ENCODE measurements at places on chromosomes 7 and 10.

GRCh38 chr10:52409928-52410327, 95.8 kb downstream of the DKK1 start:
- no peak for DNase-seq

- DNase-seq = no peak
Measured at GRCh38 chr10:123868038-123869019, 23.3 kb downstream of the CPXM2 start.

GRCh38 chr10:43251419-43252165, 15.3 kb downstream of the RASGEF1A start:
- no peak for DNase-seq

DNA sequence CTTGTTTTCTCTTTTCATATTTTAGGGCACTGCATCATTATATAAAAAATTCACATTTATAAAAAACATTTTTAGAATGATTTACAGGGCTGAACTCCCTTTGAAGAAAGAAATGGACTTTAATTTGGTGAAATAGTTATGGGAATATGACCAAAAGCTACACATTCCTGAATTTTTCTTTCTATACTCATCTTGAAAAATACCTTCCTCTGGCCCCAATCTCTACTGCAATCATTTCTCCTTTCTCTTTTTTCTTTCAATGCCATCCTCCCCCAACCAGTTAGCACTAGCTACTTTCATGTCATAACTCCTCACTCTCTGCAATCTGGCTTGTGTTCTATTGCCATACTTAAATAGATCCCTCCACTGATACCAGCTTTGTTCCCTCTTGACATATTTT, 6.2 kb downstream of the WNT8B start:
- no peak for DNase-seq

GRCh38 chr10:68506411-68506810, 20.9 kb downstream of the SLC25A16 start:
- no peak for DNase-seq

- DNase-seq = no peak
Measured at GRCh38 chr10:116430288-116430687, 2.6 kb downstream of the PNLIPRP3 start.

DNA sequence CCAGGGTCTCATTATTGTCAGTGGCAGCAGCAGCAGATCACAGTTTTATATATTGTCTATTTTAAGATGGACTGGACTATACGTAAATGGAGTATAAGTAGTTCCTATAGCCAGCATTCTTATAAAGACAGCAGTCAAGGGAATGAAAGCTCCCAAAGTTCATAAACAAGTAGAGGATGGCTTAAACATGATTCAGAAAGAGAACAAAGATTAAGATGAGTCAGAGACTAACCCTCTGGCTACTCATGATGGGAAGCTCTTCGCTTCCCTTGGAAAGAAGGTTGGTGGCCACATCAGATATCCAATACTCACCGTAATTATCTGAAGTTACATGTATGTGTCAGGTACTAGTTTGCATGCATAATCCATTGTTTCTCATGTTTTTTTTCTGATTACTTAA, 277.0 kb downstream of the INHBA start:
- DNase-seq = no peak

GRCh38 chr10:103574097-103575061, 80.9 kb downstream of the NEURL1 start:
- DNase-seq = no peak

- DNase-seq = no peak
Measured at GRCh38 chr10:89805599-89806013, 104.2 kb downstream of the KIF20B start.

DNA sequence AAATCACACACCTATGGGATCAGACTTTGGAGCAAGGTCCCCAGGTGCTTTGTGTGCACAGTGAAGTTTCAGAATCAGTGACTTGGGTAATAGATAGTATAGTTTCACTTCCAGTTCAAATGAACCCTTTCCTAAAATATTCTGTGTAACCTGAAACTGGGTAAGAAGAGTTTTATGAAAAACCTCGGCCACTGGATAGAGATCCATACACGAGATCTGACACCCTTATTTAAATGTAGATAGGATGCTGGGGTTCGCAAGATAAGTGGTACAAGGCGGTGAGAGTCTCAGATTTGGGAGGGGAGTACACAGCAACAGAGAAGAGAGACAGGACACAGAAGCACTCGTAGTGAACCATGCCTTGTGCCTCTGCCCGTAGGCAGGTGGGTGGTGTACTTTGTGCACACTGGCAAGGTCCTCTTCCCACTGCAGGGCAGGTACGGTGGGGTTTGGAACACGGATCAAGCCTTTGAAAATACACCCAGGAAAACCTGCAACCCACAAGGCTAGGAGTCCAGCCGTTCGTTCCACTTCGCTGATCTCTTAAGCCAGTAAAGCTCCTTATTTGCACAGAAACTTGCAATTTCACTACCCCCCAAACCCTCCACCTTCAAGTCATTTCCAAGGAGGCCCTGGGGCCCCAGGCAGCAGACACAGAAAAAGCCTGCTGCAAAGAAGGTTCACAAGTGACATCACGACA, 162.8 kb downstream of the USP6NL start:
- DNase-seq = no peak

DNA sequence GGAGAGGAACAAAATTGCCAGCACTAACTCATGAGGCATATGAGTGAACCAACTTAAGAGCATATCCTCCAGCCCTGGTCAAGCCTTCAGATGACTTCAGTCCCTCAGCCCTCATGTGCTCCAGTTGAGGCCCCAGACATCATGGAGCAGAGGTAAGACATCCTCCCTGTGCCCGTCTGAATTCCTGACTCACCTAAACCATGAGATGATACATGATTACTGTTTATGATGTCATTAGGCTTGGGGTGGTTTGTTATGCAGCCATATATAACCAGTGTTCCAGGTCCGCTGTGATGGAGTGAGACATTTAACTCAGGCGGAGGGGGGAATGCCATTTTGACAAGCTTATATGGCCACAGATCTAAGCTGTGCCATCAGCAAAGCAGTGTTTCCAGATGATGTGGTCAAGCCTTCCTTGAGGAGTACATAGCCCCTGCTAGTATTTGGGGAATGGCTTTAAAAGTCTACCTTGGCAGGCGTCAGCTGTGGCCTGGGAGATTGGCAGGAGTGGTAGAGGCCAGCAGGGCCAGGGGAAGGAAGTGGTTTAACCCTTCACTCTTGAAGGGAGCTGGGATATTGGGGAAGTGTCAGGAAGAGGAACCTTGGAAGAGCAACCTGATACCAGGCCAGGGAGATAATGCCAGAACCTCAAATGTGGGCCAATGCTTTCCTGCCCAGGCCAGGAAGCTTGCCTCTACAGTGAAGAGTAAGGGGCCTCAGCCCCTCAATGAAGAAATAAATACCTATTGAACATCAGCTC, 343.0 kb upstream of the PODXL start:
- DNase-seq = no peak

DNA sequence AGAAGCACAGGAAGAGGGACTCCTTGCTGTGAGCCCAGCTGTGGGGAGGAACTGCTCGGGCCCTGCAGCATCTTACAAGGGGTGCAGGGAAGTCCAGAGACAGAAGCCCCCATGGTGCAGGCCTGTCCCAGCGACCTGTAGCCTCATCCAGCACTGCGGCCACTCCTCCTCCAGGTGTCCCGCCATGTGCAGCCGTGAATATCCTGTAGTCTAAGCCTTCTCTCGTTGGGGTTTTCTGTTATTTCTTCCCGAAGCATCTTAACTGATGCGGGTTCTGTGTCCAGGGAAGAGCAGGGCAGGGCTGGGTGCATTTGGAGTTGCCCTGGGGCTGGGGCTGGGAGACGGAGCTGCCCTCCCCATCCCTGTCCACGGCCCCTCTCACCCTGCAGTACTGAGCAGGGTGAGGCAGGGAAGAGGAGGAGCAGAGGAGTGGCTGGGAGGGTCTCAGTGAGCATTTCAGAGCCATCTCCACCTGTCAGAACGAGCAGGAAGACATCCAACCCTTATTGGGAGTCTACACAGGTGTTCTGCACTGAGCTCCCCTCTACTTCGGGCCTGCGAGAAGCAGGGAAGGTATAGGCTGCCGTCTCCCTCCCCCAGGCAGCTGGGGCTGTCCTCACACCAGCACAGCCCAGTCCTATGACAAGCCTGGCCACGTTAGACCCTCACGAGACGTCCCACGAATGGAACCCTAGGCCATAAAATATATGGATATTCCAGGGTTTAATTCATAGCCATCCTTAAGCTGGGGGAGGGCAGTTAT, 494.5 kb downstream of the DNAJB6 start:
- no peak for DNase-seq

DNA sequence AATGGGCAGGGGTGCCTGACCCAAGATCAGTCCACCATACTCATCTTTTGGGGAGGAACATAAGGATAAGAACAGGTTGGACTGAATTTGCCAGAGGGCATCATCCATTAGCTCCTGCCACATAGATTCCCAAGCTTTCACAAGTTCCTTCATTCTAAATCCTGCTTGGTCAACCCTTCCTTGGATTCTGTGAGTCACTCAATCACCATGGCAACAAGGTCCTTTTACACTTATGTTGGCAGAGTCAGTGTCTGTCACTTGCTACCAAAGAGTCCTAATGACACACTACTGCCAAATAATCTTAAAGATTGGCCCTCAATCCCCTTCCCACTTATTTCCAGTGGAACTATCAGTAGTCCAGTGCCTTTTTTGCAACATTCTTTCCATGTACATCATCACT, 5.0 kb upstream of the LGI1 start:
- no peak for DNase-seq

- no peak for DNase-seq
Measured at GRCh38 chr7:17557251-17557671, 258.8 kb downstream of the AHR start.

DNA sequence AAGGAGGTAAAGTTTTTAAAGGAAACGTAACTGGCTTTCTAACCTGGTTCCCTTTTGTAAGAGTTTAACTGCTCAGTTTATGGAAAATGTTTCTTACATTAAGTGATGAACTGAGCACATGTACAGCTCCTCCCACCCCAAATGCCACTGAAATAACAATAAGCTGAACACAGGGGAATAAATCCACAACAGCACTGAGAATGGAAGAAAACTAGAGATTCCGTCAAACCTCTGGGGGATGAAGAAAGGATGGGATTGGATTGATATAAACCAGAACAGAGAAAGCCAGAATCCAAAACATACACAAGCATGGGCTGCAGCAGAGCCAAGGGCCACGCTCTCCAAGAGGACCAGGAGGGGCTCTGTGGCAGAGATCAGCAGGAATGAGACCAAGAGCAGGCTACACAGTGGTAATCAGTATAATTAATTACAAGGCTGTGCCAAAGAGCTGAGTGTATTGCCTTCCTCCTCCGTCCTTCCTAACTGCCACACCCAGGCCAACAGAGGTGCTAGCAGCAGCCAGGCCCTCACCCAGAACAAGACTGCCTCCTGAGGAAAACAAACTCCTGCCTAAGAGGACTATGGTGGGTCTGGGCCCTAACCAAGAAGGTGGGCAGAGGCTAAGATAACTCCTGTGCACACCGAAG, 73.9 kb downstream of the KIAA1549 start:
- DNase-seq = no peak

DNA sequence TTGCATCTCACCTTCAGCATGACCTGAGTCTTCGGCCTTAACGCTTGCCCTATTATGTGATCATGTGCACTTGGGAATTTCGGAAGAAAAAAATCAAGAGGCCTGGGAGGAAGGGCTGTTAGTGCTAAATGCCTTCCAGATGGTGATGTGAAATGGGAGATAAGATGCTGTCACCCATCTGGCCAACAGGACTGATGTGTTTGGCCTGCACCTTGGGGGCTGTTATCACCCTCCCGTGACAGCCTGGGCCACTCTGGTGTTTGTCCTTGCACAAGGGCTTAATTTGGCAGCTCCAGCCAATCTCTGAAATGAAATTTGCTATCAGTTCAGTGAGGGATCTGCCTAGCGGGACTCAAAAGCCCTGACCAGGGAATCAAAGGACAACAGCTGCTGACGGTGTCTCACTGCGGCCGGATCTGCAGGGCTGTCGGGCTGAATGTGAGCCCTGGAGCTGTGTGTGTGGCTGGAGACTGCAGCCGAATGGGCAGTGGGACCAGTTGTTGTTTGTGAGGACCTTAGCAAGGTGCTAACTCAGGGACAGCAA, 131.4 kb upstream of the BTBD16 start:
- DNase-seq = no peak

- peak; percentile 61 for DNase-seq
Measured at GRCh38 chr7:873367-874002, 2.9 kb upstream of the GET4 start.

DNA sequence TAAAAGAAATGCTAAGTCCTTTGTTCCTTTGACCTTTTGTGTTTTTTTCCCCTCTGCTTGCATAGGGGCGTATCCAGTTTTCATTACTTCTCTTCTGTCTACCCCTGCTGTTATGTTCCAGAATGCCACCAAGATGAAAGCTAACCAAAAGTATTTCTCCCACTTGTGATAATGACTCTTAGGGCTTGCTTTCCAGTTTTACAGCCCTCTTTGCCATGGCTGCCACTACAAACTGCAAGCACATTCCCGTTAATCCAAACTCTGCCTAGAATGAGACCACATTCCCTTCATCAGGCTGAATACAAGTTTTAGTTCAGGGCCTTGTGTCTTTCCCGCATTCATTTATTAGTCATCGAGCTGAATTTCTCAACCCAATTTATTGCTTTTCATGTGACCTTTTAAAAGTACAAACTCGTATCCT, 23.6 kb upstream of the CD36 start:
- no peak for DNase-seq

GRCh38 chr7:105905209-105905909, 29.0 kb upstream of the ATXN7L1 start:
- no peak for DNase-seq

DNA sequence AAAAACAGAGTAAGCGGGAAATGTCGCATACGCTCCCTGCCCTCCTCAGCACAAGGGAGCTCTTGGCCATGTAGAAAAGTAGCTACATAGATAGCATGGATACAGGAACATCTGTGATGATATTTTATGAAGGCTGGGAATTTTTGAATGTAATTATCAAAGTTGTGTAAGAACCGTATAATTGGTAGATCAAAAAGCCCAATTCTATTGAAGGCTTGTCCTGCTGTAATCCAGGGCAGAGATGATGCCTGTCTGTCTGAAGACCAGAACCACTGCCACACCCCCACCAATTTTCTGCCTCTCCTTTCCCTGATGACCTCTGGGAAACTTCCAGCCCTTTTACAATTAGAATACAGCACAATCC, 51.4 kb downstream of the ZRANB1 start:
- no peak for DNase-seq

DNA sequence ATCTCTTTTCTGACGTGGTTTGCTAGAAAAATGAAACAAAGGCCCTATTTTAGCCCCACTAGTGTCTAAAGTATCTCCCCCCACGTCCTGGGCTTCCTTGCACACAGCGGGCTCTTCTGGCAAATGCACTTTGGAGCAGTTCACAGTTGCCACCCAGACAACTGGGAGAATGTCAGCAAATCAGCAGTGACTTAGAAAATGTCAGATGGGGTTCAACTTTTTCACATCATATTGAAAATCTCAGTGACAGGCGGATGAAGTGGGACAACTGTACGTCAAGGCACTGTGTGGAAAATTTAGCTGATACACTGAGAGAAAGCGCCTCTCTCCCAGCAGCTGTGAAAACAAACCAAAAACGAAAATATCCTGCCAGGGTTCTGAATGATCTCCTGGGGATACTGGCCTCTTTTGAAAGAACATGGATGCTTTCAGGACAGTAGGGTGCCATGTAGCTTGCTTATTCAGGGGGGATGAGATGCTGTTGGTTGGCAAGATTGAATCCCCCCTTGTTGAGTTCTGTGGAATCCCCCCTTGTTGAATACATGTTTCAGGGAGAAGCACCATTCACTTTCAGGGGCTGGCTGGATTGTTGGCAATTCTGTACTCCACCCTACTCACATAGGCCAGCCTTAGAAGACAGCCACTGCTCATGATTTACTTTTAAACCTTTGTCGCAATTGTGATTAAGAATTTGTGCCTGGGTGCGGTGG, 372.8 kb upstream of the CELF2 start:
- no peak for DNase-seq
